Anterior cingulate cortex (tissue), 58 donors: ENCODE measurements at places on chromosomes 5 and 9.

- DNase-seq = no peak
Observed at GRCh38 chr5:126707080-126707479, 69.9 kb upstream of the LMNB1 start.

DNA sequence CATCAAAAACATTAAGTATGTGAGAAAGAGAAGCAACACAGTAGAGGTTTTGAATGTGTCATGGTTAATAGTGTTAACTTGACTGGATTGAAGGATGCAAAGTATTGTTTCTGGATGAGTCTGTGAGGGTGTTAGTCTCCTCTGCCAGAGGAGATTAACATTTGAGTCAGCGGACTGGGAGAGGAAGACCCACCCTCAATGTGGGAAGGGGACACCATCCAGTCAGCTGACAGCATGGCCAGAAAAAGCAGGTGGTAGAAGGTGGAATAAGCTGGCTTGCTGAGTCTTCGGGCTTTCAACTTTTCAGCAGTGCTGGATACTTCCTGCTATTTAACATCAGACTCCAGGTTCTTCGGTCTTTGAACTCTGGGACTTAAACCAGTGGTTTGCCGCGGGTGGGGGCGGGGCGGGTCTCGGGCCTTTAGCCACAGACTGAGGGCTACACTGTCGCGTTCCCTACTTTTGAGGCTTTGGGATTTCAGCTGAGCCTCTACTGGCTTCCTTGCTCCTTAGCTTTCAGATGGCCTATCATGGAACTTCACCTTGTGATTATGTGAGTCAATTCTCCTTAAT is 309.9 kb upstream of the ST8SIA4 start:
- DNase-seq = no peak

DNA sequence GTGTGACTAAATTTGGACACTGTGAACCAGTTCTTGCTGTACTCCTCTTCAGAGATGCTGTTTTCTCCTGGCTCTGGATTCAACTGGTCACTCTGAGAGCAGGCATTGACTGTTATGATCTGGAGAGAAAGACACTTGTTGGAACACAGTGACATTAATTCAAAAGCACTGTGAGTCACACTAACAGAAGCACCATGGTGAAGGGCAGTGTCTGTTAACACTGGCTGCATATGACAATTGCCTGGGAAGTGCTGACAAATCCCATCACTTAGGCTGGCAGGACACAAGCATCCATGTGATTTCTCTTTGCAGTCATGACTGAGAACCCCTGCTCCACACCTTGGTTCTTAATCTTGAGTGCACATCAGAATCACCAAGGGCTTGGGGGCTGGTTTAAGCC is 132.4 kb downstream of the TRPM6 start:
- no peak for DNase-seq

DNA sequence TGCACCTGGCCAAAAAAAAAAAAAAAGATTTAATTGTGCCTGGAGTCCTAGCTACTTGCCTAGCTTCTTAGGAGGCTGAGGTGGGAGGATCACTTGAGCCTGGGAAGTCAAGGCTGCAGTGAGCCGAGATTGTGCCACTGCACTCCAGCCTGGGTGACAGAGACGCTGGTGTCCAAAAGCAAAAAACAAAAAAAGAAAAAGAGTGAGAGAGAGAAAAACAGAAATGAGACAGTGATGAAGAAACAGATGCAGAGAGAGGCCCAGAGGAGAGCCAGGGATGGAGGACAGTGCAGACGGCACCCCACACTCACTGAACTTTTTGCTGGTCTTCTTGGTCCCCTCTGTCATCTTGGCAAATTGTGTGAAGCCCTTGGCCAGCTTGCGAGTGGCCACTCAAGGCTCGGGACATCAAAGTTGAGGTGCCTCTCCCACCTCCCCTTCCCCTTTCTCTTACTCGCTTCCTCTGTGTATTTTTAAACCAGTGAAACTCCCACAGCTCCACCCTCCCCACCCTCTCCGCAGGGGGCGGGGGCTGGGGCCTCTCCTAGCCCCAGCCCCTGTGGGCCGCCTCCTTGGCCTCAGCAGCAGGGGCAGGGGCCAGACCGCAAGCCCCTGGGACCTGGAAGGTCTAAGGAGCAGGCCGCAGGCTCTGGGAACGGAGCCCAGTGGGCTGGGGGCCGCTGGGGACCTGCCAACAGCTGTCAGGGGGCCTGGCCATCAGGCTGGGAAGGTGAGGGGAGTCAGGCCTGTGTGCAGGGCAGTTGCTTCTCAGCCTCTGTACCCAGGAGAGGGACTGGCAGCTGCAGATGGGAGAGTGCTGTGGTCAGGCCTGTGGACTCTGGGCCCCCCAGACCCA is at the start of gene SH2D3C:
TSS of gene SH2D3C (minus strand) at position 387 of the 856 bp plus-strand sequence. CDS start at position 348, 39 bp downstream.
- no peak for DNase-seq

- DNase-seq = peak; percentile 36
Observed at GRCh38 chr5:80082731-80083100, 47.6 kb downstream of the THBS4 start.

GRCh38 chr5:19855931-19856330 is 132.1 kb downstream of the CDH18 start:
- DNase-seq = no peak

GRCh38 chr5:147483961-147484707 is 25.7 kb downstream of the DPYSL3 start:
- DNase-seq = no peak

DNA sequence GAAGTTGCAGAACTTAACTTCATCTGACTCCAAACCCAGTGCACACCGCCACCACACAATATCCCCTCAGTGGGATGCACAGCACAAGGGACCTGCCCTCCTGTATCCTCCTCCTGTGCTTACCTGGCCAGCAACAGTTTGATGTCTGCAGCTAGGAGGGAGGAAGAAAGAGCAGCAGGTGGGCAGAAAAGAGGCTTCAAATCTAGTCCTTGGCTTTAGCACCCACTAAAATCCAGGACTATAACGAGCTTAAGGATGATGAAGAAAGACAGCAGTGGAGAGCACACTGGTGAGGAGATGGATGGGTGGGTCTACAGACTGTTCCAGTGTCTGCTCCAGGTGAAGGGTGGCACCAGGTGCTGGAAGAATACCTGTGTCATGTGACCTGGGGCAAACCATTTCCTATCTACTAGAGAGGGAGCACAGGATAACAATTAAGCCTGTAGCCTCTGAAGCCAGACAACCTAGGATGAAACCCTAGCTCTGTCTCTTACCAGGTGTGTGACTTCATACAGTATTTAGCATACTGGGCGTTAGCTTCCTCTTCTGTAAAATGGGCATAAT is 100.0 kb downstream of the SH3TC2 start:
- no peak for DNase-seq

- no peak for DNase-seq
Observed at GRCh38 chr5:103918668-103919367, 356.2 kb upstream of the NUDT12 start.

DNA sequence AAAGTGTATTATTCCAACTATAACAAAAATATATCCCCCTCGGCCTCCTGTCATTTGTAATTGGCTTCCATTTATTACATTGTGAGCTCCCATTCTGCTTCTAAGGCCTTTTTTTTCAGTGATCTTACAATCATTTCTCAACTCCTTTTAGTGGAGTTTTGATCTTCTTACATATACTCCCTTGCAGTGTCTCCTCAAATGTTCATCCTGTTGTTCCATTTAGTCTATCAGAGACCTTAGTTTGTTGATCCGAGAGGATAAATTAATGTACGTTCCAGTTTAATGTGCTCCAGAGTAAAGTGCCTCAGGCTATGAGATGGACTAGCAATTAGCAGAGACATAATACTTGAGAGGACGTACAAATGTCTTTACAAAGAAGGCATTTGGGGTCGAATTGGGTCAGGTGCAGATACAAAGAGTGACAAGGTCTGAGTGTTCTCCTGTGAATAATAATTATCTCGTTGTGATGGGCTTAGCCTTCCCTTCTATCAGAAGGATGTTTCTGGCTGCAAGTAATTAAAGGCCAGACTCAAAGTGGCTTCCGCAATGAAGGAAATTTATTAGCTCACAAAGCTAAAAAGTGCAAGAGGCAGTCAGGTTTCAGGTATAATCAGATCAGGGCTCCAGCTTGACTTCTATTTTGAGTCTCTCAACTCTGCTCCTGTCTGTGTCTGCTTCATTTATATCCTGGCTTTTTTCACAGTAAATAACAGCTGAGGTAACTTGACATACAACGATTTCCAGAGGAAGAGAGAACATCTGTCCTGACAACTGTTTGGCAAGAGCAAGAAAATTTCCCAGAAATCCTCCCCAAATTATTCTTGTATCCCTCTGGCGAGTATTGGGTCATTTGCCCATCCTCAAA is 30.1 kb downstream of the ARRDC3 start:
- DNase-seq = no peak

GRCh38 chr9:79465156-79465555 is 106.6 kb upstream of the TLE4 start:
- DNase-seq = no peak

- DNase-seq = no peak
Observed at GRCh38 chr9:5874048-5874447, 16.6 kb upstream of the MLANA start.

- no peak for DNase-seq
Observed at GRCh38 chr5:123359454-123360200, 63.6 kb downstream of the CEP120 start.

GRCh38 chr5:77898385-77898784 is 122.2 kb upstream of the TBCA start:
- peak; percentile 3 for DNase-seq

- DNase-seq = no peak
Observed at GRCh38 chr9:25427898-25428297, 250.3 kb downstream of the TUSC1 start.

- peak; percentile 53 for DNase-seq
Observed at GRCh38 chr9:89405826-89406225, 87.5 kb downstream of the SECISBP2 start.

DNA sequence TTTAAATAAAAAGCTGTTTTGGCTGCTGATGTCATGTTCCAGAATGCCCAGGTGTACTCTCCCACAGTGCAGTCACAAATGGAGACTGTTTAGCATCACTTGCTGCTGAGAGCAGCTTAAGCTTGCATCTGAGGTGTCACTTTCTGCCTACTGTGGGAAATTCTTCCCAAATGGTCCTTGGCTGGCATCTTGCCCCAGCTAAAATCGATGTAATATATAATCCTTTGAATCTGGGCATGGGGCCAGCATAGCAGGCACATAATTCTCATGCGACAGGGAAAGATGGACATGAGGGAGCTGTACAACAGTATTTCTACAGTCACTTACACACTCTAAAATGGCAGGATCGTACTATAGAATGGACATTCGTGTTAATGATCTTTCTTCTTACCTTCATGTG is 144.3 kb downstream of the MACIR start:
- no peak for DNase-seq

GRCh38 chr5:80213466-80213865 is 42.4 kb downstream of the SERINC5 start:
- no peak for DNase-seq

GRCh38 chr5:173301695-173302545 is 26.3 kb downstream of the STC2 start:
- DNase-seq = no peak

DNA sequence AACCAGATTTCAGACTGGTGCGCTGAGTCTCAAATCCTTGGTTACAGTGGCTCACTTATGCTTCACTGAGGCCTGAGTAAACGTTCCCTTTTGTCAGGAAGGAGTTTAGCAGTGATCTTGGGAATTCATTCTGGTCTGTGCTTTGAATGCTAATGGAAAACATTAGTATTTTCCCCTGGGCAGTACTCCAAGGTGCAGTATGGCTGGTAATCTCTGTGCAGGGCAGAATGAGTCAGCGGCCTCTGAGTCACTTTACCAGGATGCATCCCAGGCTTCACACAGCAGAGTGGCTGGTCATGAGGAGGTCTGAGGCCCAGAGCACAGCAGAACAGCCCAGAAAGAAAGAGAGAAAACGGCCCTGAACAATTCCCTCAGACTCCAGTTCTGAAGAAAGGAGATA is 54.0 kb downstream of the PCA3 start:
- DNase-seq = peak; percentile 36

- no peak for DNase-seq
Observed at GRCh38 chr9:21615446-21615845, 133.3 kb upstream of the IFNE start.

DNA sequence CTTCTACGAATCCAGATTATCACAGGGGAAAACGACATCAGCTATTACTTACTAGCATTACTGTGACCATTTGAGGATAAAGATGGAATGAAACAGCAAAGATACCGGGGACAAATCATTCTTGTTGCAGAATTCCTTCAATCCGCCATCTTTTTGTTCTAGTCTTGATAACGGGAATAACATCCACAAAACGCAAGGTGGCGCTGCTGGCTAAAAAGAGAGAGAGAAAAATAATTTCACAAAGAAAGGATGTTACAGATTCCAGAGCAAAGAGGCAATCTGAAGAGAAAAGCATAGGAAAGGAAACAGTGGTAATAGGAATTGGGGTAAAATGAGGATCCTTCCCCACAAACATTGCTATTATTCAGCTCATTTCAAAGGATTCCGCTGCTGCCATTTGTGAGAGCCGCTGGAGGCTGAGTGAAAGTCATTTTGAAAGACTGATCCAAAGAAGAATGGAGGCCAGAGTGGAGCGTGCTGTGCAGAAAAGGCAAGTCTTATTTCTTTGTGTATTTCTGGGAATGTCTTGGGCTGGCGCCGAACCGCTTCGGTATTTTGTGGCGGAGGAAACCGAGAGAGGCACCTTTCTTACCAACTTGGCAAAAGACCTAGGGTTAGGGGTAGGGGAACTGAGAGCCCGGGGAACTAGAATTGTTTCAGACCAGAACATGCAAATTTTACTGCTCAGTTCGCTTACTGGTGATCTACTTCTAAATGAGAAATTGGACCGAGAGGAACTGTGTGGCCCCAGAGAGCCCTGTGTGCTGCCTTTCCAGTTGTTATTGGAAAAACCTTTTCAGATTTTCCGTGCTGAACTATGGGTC is at the start of gene PCDHB7:
TSS of gene PCDHB7 (plus strand) at position 264 of the 824 bp plus-strand sequence. CDS start at position 456, 192 bp downstream.
- DNase-seq = no peak

DNA sequence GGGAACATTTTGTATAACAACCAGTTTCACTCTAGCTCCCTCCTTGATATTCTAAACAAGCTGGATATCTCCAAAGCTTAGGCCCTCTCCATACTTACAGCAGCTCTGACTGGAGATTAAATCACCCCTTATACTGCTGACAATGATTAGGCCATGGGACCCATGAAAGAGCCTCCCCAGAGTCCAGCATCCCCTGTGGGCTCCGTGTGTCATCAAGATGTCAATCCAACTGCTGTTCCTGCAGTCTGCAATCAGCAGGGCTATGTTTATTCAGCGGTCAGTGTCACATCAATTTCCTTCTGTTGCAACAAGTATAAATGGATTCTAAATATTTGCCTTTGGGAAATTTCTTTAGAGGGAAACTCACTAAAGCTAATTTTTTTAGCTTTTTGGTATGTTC is 26.6 kb downstream of the PCDHAC2 start:
- no peak for DNase-seq

DNA sequence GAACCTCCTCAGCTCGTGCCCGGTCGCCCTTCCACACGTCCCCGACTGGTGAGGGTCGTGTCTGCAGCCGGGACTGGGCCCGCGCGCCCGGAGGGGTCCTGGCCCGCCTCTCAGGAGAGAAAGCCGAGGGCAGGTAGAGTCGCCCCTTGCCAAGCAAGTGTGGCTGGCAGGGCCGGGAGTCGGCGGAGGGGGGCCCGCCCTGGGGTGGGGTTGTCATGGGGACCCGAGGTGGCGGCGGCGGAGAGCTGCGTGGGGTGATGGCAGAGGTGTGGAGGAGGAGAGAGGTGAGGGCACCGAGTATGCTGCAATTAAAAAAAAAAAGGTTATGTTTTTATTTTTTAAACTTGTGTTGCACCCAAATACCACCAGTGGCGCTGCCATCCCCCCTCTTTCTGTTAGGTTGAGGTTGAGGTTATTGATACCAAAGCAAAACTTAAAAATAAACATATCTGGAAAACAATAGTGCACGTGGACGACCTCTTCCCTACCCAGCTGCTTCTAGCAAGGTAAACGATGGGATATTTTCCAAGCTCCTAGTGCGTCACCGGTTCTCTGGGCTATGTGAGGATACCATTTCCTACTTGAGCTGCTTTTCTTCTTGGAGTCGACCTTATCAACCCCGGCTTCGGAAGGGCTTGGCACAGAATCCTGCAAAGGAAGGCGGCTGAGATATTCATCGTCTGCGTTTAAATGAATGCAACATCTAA is 660 bp downstream of the SCAMP1 start:
- peak; percentile 26 for DNase-seq
